ENCODE measurements at places on chromosomes 12 and 14. TPM values are rescaled to one million over a fixed set of nuclear protein-coding genes. Genes with fewer than 3 reads are reported as not detected.

TMEM132C gene
- total RNA-seq, result 0.04 TPM

DNA sequence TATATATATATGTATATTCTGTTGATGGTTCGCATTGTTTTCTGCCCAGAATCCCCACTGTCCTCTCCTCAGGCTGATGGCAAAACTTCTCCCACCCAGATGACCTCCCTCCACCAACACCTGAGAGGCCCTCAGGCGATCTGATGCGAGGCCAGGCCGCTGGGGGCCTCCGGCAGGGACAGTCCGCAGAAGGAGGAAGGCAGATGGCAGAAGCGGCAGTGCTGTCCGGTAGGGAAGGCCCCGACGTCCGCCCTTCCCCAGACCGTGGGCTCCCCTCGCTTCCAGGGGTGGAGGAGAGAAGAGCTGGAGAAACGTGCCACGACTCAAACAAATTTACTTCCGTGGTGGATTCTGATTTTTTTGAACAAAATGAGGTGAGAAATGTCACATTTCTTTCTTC is 178.3 kb upstream of the RGS6 start:
- no peak for DNase-seq
- no peaks in the 10 kb centered on the region for H3K36me3 ChIP-seq
- H3K4me3 ChIP-seq, result no peak overlapping the region
- H3K27ac ChIP-seq, result no peak overlapping the region
- no peaks in the 10 kb centered on the region for H3K27me3 ChIP-seq

- H3K27me3 ChIP-seq, result no peaks in the 10 kb centered on the region
- H3K4me1 ChIP-seq, result no peaks in the 10 kb centered on the region
- H3K4me3 ChIP-seq, result no peak overlapping the region
These were observed 452.3 kb downstream of the ADAMTS20 start for GRCh38 chr12:43099691-43100163.

DNA sequence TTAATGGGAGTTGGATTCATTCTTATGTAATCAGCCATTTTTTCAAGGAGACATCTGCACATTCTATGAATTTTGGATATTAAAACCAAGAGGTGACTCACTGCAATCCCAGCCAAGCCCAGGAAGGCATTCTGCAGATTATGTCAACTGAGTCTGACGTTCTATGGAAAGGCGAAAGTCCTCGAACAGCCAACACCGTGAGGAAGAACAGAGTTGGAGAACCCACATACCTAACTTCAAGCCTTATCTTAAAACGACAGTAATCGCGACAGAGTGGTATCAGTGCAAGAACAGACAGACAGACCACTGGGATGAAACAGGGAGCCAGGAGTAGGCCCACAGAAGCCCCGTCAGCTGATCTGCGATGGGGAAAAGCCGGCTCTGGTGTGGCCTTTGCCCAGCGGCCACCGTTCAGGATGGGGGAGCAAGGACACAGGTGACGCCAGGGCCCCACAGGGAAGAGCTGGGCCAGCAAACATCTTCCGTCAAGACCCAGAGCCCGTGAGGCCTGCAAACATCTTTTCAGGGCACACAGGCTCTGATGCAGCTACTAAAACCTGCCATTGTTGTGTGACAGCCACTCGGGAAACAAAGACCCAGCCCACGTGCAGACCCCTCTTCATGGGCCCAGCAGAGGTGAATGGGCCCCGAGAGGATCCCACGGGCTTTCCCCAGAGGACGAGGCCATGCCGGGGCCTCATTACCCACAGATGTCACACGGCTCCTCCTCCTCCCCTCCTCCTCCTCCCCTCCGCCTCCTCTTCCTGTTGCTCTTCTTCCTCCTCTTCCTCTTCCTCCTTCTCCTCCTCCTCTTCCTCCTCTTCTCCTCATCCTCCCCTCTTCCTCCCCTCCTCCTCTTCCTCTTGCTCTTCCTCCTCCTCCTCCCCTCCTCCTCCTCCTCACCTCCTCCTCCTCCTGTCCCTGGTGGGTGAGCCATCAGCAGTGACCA is 277.6 kb downstream of the ADGRD1 start:
- H3K4me3 ChIP-seq, result no peak overlapping the region
- peaks cover 13% of the 10 kb centered on the region for H3K4me1 ChIP-seq
- no peaks in the 10 kb centered on the region for H3K36me3 ChIP-seq
- DNase-seq, result no peak

GRCh38 chr12:124687917-124688316 is 120.5 kb upstream of the NCOR2 start:
- DNase-seq, result no peak
- H3K27ac ChIP-seq, result no peak overlapping the region
- no peaks in the 10 kb centered on the region for H3K27me3 ChIP-seq
- no peak overlapping the region for H3K4me3 ChIP-seq
- H3K4me1 ChIP-seq, result peaks cover 5% of the 10 kb centered on the region

DNA sequence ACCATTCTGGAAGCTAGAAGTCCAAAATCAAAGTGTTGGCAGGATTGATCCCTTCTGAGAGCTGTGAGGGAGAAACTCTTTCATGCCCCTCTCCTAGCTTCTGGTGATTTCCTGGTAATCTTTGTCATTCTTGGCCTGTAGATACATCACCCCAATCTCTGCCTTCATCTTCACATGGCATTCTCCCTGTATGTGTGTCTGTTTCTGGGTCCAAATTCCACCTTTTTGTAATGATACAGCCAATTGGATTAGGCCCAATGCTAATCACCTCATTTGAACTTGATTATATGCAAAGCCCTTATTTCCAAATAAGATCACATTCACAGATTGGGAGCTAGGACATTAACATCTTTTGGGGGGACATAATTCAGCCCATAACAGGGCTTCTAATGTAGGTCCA is 76.9 kb upstream of the MBIP start:
- no peak overlapping the region for H3K27ac ChIP-seq
- H3K4me1 ChIP-seq, result no peaks in the 10 kb centered on the region
- no peak overlapping the region for H3K4me3 ChIP-seq
- H3K36me3 ChIP-seq, result no peaks in the 10 kb centered on the region
- no peak for DNase-seq

DNA sequence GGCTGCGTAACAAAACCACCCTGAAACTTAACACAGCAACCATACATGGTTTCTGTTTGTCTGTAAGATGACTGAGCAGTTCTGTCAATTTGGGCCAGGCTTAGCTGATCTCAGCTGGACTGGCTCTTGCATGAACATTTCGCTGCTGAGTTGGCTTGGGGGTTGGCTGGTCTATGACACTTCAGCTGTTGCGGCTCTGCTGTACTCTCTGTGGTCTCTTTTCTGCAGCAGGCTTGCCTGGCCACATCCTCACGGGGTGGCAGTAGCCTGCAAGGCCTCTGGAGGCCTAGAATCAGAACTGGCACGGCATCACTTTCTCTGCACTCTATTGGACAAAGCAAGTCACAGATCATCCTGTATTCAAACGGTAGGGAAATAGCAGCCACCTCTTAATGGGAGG is 216.2 kb downstream of the BCL11B start:
- H3K27ac ChIP-seq, result no peak overlapping the region
- no peak for DNase-seq
- no peaks in the 10 kb centered on the region for H3K4me1 ChIP-seq
- no peaks in the 10 kb centered on the region for H3K36me3 ChIP-seq
- H3K4me3 ChIP-seq, result no peak overlapping the region
